ENCODE measurements at places on chromosomes 12 and 14.
A peak's percentile ranks its signal among the peaks of the same experiment; 100 is the strongest.

GRCh38 chr12:53750812-53751335 lies 905 bp downstream of the CISTR start:
- no peak for DNase-seq

GRCh38 chr12:6092784-6093722 lies 31.4 kb downstream of the VWF start:
- peak; percentile 82 for DNase-seq

- DNase-seq, result no peak
Measured at GRCh38 chr12:42760550-42760949, 171.0 kb upstream of the PRICKLE1 start.

DNA sequence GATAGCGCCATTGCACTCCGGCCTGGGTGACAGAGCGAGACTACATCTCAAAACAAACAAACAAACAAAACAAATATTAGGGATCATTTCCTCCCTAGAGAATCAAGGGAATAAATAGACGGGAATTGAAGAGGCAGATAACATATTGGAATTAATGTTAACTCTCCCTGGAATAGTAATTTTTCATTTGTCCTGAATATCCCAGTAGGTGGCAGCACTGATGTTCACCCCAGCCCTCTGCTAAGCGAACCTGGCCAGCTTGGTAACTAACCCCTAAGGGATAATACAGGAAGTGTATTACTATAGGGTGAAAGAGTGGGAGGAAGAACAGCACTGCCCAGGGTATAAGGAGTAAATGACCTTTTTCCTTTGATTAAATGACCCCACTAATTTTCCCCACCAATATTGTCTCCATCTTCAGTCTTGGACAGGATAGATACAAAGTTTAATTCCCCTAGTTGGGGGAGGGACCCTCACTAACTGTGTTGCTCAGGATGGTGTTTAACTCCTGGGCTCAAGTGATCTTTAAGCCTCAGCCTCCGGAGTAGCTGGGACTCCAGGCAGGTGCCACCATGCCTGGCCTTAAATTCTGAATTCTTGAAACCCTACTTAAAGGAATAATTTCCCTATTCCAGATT lies 40.5 kb downstream of the SLC2A14 start:
- DNase-seq, result peak; percentile 46

DNA sequence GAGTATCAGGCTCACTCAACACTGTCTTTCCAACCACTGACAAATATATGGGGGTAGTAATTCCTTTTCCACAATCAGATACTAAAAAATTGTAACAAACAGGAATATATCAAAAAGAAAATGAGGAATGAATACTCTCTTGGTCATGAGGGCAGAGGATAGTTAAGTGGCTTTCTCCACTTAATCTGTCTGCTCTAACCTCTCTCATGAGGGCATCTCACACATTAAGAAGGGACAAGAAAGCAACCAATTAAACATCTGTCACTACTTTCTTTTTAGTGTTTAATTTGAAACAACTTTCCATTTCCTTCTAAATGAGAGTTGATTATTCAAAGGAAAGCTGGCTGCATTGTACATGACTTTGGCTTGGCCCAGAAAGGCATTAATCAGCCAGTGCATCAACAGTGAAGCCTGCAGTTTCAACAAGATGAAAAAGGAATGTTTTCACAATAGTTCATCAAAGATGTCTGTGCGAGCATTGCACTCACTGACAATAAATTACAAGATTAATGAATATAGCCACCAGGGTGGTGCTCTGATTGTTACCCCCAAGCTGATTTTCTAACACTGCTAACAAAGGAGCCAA lies 142.0 kb downstream of the SEC23A start:
- DNase-seq, result no peak

- no peak for DNase-seq
Measured at GRCh38 chr12:58293308-58293982, 352.1 kb downstream of the ATP23 start.

DNA sequence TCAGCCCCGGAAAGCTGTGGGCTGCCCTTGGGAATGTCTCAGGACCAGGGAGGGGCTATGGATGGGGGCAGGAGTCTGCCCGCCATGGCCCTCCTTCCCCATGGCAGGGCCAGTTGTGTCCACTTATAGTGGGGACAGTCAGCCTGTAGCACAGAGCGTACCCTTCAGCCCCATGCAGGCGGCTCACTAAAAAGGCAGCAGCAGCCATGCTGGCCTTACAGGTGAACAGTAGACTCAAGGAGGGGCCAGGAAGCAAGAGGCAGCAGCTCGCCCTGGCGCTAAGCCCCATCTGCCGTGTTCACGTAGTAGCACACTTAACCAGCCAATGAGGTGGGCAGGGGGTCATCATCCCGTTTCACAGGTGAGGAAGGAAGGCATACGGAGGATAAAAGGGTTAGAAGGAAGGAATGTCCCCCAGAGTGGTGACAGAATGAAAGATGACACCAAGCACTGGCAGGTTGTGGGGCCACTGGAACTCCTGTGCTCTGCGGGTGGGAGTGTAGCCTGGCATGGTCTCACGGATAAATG lies 52.7 kb downstream of the FAM222A start:
- DNase-seq, result no peak

- DNase-seq, result no peak
Measured at GRCh38 chr12:124909831-124910560, 4.5 kb downstream of the UBC start.

DNA sequence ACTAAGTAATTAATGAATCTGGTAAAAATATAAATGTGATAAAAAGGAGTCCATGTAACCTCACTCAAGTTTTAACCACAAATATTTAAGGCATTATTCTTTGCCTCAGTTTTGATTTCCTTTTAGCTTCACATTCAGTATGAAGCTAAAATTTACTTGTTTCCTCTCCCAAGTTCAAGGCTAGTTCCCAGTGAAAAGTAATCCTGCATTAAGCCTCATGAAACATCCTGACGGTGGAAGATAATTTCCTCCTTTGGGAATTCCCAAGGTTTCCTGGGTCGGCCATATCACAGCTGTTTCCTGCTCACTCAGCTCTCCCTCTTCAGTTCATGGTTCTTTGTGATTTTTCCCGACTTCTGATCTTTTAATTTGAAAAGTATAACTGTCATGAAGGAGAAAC lies 1256.8 kb upstream of the FLRT2 start:
- DNase-seq, result no peak

All from Calu3 (cell line).